CMK (cell line): ENCODE measurements at places on chromosomes 13 and 19.

- DNase-seq = no peak
These were observed 176.8 kb downstream of the OXGR1 start for GRCh38 chr13:96817336-96817941.

GRCh38 chr13:45206340-45206739 lies 5.5 kb upstream of the KCTD4 start:
- DNase-seq = no peak

GRCh38 chr13:41434831-41435520 lies 22.4 kb upstream of the RGCC start:
- no peak for DNase-seq

DNA sequence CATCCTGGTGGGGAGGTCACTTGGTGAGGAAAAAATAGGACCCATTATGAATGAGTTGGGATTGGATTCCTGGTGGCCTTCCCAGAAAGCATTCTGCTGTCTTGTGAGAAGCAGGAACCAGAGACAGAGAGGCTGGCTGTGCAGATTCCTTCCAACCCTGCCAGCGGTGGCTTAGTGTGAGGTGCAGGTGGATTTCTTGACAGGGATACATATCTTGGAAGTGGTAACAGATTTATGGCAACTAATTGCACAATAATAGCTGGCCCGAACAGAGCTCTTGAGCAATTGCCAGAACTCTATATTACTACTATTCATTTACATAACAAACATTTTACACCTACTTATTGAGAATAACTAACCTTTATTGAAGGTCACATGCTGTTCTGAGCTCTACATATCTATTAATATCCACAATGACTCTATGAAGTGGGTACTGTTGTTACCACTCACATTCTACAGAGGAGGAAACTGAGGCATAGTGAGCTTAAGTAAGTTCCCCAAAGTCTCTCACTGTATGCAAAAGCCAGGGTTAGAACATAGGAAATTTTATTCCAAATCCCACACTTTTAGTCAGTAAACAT lies 173.9 kb upstream of the SERP2 start:
- no peak for DNase-seq

GRCh38 chr13:27034678-27035111 lies 136.9 kb downstream of the USP12 start:
- no peak for DNase-seq

GRCh38 chr13:40113643-40114304 lies 458.3 kb downstream of the COG6 start:
- DNase-seq = no peak

DNA sequence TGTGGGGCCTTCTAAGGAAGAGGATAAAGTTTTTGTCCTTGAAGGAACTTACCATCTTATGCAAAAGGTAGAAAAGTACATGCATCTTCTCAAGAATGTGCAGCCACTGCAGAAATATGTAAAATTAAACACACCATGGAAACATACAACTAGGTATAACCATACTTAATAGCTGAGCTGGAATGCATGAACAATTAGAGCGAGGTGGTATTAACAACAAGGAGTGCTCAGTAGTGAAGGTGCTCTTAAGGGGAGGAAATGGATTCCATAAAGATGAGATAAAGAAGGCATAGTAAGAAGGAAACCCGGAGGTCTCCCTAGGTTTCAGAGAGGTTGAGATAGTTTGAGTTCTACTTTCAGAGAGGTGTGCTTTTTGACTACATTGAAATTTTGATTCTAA lies 415.9 kb downstream of the NDFIP2 start:
- DNase-seq = no peak

GRCh38 chr13:99982036-99982730 lies 599 bp downstream of the ZIC2 start:
- no peak for DNase-seq

GRCh38 chr19:8899356-8899755 lies 67.2 kb downstream of the MBD3L1 start:
- no peak for DNase-seq

DNA sequence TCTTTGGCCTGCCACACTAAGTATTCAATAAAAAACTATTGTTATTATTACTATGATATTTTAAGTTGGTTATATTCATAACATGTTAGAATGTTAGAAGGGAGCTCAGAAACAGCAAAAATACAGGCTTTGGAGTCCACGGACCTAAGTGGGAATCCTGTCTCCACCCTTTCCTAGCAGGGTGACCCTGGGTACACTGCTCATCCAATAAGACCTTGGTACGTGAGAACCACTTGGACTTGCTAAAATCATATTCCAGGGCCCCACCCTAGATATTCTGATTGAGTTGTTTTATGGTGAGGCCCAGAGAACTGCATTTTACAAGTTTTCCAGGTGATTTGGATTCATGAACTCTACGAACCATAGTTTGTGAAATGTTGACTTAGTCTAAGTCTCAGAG lies 47.4 kb upstream of the KL start:
- DNase-seq = no peak

GRCh38 chr13:98543378-98544103 lies 33.4 kb downstream of the STK24 start:
- DNase-seq = no peak

GRCh38 chr13:110109910-110110309 lies 197.0 kb downstream of the COL4A1 start:
- no peak for DNase-seq

GRCh38 chr13:30019648-30020626 lies 169.5 kb upstream of the UBL3 start:
- no peak for DNase-seq

DNA sequence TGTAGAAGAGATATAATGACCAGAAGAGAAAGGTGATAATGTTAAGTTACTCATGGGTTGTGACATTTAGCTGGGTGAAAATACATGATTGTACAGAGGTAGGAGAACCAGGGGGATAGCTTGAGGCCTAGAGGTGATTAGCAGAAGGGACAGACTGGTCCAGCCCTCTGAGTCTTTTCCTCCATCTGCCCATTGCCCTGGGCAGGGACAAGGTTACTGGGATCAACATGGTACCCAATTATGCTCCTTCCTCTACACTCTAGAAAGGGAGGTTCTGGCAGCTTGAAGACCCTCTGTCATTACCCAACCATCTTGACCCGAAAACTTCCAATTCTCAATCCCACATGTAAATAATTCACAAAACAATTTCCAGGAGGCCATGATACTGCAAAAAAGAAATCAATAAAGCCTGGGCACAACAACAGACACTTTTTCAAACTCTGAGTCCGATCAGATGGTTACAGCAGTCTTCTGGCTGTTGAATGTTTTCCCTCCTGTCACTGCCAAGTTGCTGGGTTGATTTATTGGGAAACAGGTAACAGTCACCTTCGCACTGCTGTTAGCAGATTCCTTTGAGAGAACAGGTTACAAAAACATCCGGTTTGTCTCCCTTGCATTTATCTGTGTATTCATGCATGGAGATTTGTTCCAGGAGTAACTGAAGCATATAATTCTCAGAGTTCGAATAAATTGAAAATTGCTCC lies 239.1 kb upstream of the HTR2A start:
- DNase-seq = no peak

GRCh38 chr13:98675837-98676236 lies 76.6 kb downstream of the SLC15A1 start:
- DNase-seq = no peak

DNA sequence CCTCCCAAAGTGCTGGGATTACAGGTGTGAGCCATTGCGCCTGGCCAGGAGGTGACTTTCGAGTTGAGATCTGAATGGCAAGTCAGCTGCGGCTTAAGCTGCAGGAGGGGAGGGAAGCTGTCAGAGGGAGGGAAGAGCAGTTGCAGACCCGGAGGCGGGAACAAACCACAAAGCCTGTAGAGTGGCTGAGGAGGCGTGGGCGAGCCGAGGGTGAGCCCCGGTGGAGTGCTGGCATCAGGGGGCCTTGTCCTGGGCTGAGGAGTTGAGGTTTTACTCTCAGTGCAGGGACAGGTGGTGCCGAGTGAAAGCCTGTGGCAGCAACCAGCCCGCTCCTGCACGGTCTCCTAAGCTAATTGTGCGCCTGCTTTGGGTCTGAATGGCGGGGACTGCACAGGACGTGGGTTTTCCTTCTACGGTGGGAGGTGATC lies 24.2 kb downstream of the PPP1R37 start:
- DNase-seq = no peak

GRCh38 chr19:42498169-42498757 lies 30.0 kb downstream of the CEACAM1 start:
- DNase-seq = no peak

- no peak for DNase-seq
These were observed 369.3 kb downstream of the DLEU7 start for GRCh38 chr13:50474088-50474662.

DNA sequence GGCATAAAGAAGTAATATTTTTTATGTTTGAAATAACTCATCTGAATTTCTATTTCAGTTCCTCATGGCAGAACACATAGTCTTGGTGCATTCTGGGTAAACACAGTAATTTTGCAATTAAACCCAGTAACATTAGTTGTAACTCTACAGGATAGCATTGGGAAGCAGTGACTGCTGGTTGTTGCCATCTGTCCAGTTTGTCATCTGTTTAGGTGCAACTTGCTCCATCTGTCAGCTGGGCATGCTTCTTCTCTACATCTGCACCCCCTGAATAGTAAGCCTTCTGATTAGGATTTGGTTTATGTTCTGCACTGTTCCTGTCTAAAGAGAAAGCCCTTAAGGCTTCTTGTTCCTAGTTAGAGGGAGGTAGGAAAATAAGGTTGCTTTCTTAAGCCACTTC lies 63.5 kb upstream of the CSNK1A1L start:
- DNase-seq = no peak

DNA sequence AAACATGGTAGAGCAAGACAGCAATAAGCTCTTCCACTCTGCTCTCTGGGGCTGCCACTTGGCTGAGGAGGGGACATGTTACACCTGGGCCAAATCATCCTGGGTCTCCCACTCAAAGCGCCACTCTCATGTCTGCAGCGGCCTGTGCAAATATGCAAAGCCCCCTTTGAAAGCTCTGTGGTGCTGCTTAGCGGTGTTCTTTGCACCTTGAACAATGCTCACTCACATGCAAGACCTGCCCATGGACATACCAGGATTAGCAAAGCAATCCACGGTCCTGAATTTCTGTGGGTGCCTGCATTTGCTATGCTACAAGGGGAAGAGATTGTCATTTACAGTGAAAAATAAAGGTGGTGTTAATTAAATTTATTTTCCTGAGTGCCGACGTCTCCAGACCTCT lies 48.6 kb downstream of the MRPL57 start:
- no peak for DNase-seq

DNA sequence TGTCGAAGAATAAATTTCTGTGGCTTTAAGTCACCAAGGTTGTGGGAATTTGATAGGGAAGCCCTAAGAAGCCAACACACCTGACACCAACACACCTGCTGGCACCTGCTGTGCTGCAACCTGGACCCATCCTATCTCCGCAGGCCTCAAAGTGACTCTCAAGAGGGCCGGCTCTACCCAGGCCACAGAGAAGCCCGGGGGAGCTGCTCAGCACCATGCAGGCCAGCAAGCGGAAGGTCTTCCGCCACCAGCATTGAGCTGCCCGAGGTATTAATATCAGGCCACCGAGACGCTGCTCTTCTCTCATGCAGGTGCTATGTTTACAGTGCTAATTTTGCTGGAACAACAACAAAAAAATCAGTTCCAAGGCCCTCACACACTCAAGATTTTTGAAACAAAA lies 32.2 kb upstream of the CD33 start:
- DNase-seq = no peak

DNA sequence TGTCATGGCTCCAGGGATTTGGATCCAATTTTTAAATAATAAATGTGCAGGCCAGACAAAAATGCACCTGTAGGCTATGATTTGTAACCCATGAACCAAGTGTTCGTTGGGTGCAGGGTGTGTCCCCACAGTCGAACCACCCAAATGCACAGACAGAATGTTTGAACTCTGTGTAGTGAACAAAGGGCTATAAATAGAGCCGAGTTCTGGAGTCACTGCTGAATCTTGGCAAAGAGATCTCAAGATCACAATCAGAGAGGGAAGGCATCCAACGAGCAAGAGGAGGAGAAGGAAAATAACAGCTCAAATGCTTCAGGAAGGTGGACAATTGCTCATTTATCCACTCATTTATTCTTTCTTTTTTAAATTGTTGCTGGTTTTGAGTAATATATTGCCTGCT lies 547.9 kb downstream of the FGF9 start:
- no peak for DNase-seq

GRCh38 chr13:34241332-34241731 lies 423.4 kb downstream of the RFC3 start:
- DNase-seq = no peak

DNA sequence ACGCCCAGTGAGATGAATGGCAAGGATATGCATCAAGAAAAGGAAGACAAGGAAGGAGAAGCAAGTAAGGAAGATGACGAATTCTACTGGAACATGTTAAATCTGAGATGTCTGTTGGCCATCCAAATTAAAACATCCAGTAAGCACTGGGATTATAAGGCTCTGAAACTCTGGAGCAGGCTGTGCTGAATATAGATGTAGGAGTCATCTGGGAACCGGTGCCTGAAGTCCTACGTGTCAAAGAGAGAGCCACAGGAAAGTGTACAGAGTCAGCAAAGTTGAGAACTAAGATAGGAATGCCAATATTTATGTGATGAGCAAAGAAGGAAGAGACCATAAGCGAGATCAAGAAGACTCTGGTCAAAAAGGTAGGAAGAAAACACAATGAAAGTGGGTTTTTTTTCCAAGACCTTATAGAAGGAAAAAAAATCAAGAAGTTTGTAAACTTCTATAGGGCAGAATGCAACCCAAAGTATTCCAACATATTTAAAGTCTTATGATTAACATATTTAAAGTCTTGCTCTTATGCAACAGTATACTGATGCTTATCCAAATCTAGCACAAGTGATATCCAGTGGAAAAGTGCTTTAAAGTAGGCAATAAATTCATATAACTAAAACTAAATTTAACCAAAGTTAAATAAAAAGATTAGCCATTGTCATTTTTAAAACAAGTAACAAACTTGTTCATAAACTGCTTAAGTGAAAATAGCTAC lies 51.2 kb upstream of the EEF1AKMT1 start:
- no peak for DNase-seq

DNA sequence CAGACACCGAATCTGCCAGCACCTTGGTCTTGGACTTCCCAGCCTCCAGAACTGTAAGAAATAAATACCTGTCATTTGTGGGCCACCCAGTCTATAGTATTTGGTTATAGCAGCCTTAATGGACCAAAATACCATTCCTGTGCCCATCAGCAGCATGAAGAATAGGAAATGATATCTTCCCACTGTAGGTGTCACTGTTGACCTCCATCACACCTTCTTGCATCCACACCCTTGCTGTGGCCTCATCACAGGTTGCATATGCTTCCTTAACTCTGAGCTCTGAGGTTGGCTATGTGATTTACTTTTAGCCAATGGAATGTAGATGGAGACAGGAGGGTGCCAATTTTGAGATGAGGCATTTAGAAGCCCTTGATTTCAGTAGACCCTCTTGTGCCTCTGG lies 242.0 kb upstream of the TSHZ3 start:
- DNase-seq = no peak

GRCh38 chr13:59384154-59384553 lies 779.6 kb downstream of the DIAPH3 start:
- DNase-seq = peak; percentile 64
